ENCODE measurements at places on chromosomes 4 and X.

DNA sequence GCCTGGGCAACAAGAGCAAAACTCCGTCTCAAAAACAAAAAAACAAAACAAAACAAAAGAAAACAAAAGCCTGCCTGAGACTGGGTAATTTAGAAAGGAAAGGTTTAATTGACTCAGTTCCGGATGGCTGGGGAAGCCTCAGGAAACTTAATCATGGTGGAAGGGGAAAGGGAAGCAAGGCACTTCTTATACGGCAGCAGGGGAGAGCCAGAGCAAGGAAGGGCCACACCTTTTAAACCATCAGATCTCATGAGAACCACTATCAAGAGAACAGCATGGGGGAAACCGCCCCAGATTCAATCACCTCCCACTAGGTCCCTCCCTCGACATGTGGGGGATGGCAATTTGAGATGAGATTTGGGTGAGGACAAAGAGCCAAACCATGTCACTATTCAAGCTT lies 122.2 kb downstream of the UBE2K start:
- no peak for DNase-seq

GRCh38 chrX:93673869-93674271 lies at the start of gene FAM133A:
TSS of gene FAM133A (plus strand) at chrX:93674206. CDS start at chrX:93709420, 35,214 bp downstream.
- DNase-seq: no peak

DNA sequence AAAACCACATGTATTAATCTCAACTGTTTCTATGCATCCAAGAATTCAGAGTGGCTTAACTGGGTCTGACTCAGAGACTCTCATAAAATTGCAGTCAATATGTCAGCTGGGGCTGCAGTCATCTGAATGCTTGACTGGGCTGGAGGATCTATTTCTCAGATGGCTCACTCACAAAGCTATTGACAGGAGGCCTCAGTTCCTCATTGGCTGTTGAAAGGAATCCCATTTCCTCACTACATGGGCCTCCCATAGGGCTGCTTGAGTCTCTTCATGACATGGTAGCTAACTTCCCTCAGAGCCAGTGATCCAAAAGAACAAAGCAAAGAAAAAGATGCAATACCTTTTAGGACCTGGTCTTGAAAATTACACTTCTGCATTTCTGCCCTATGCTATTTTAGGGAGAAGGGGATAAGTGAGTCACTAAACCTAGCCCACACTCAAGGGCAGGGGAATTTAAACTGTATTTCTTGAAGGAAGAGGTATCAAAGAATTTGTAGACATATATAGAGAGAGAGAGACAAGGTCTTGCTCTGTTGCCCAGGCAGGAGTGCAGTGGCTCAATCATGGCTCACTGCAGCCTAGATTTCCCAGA lies 9.8 kb downstream of the SCFD2 start:
- no peak for DNase-seq

DNA sequence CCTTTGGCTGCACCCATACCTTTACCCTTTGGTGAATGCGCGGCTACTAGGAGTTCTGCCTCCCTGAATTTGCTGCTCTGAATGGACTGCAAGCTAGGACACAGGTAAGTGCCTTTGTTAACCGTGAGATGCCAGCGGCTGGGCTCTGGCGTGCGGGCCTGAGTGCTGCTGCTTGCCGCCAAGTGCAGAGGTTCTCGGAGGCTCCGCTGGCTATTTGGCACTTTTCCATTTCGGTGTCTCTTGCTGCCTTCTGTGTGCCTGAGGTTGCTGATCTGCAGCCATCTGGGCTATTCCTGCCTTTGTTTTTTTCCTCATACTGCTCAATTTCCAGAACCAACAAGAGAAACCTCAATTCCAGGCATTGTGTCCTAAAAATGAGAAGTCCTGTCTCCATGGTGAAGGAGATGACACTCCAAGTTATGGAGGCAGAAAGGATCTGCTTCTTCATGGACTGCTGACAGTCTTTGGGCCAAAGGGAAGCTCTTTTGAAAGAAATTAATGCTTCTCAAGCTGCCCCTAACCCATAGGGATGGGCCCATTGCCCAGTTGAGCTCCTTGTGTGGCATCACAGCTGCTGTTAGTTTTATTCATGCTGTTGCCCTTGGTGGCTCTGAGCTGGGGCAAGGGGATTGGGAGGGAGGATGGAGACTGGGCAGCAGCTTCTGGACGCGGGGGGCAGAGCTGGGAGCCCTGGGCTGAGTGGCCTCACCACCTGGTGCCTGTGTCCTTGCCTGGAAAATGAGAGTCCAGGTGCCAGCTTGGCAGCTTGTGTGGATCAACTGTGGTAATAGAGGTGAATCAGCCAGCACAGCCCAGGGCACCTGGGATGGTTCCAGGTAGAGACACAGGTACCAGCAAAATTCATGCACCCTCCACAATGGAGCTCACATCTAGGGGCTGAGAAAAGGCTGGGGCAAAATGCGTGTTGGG lies 3.8 kb upstream of the TBC1D14 start:
- no peak for DNase-seq

GRCh38 chr4:104490770-104491480 lies 3.8 kb downstream of the CXXC4 start:
- peak; percentile 27 for DNase-seq

DNA sequence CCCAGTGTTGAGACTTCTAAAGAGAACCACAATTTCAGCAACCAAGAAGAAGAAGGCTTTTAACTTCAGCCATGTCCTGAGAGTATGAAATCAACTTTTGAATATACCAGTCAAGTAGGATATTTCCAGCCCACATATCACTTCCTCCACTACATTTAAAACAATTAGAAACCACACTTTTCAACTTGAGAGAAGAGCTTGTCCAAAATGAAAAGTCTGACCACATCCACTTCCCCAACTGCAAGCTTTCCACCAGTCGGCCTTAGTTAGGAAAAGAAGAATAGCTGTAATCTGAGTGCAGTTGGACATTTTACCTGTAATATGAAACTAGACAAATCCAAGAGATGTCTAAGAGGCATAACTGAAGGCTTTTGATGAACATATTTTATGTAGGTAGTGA lies 101.9 kb upstream of the SLC7A11 start:
- no peak for DNase-seq

- DNase-seq: no peak
Observed at GRCh38 chr4:29861307-29861706, 858.9 kb upstream of the PCDH7 start.

- no peak for DNase-seq
Observed at GRCh38 chrX:2559124-2559523, 58.3 kb upstream of the DHRSX start.

- no peak for DNase-seq
Observed at GRCh38 chr4:76212851-76213414, 691 bp downstream of the SCARB2 start.

GRCh38 chrX:107549504-107549903 lies 78.8 kb upstream of the PRPS1 start:
- no peak for DNase-seq

DNA sequence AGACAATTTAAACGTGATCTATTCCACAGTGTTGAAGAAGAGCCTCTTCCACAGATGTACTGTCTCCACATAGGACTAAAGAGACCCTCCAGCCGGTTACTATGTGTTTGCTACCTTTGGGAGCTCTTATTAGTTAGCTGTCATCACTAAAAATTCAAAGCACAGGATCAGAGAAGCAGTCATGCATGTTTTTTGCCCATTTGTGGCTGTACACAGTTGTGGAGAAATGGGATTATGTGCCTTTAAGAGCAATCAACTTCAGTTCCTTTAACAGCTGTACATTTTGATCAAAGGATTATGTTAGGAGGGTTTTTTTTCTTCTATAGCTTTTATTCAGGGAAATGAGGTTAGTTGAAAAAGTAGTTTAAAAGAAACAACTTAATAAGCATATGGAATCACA lies 149.0 kb upstream of the SPOCK3 start:
- no peak for DNase-seq

DNA sequence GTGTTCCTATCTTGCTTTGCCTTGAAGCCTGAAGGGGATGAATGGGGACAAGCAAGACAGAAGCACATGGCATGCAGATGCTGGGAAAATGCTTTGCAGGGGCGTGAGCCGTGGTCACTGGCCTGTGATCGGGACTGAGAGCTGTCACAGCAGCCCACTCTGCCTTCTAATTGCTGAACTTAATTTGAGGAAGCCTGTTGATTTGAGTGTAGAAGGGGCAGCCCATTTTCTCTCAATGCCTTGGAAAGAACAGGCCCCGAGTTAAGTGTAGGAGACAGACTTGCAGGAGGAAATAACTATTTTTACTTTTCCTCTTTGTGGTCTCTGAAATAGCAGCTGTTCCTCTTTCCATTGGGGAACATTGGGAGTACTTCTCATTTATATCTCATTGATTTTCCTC lies 26.1 kb upstream of the TBC1D1 start:
- DNase-seq: no peak

DNA sequence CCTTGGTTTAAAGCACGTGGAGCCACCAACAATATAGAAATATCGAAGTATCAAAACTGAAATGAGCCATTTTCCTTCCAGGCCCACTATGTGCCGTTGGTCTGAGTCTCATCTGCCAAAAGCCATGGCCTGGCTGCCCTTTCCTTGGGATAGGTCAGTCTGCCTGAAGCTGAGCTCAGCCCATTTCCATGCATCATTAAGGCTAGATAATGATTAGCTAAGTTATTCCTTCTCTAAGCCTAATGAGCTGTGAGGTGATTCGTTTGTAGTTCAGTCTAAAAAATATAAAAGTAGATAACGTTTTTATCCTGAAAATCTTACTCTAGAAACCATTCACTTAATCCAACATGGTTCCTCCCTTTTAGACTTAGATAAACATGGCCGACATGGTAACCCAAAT lies 936.2 kb upstream of the LCORL start:
- DNase-seq: no peak

- DNase-seq: no peak
Observed at GRCh38 chr4:55670695-55671094, 34.6 kb upstream of the NMU start.

- no peak for DNase-seq
Observed at GRCh38 chrX:150577174-150577573, 8.8 kb downstream of the MTM1 start.

DNA sequence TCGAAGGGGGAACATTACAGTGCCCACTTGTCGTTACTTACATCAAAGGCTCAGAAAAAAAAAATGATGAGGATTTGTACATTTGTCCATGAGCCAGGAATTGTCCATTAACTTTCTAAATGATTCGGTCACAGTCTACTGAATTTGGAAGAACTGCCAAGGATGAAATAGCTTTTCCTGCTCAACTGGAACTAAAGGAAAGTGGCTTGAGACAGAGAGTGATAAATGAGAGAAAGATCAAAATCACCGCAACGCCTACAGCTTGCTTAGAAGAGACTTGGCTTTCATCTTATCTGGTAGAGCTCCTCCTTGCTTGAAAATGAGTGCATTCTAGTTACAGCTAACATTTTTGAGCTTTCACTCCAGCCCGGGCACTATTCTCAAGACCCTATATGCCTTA lies 55.5 kb upstream of the ADGRG2 start:
- DNase-seq: no peak

DNA sequence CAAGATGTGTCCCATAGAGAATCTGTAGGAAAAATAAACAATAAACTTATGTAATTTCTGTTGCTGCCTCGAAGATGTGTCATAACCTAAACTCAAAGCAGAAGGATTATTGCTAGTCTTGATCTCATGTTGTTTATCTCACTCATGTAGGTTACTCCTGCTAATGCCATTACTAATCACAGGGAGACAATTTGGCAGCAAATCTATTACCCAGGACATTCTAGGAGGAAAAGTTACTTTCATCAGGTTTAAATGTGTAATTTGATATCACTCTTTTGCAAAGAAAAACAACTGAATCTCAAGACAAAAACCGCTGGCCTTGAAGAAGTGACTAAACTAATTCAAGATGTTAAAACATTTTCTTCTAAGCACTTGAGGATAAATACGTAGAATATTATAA lies 34.0 kb downstream of the LDOC1 start:
- DNase-seq: no peak

GRCh38 chr4:15893962-15894361 lies 44.6 kb downstream of the FGFBP1 start:
- DNase-seq: no peak

DNA sequence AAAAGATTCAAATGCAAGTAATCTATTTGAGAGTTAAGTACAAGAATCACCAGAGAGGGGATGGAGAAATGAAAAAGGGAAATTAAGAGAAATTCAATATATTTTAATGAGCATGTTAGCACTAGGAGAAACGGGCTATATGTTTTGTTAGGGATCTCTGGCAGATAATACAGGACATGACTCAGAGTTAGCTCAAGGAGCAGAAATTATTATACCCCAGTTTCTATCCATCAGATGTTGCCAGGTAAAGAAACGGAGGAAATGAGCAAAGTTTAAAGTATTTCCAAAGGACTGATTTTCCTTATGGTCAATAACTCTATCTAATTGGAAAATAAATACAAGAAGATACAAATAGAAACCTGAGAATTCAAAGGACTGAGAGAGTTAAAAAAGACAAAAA lies 867.6 kb downstream of the TRAM1L1 start:
- DNase-seq: no peak

DNA sequence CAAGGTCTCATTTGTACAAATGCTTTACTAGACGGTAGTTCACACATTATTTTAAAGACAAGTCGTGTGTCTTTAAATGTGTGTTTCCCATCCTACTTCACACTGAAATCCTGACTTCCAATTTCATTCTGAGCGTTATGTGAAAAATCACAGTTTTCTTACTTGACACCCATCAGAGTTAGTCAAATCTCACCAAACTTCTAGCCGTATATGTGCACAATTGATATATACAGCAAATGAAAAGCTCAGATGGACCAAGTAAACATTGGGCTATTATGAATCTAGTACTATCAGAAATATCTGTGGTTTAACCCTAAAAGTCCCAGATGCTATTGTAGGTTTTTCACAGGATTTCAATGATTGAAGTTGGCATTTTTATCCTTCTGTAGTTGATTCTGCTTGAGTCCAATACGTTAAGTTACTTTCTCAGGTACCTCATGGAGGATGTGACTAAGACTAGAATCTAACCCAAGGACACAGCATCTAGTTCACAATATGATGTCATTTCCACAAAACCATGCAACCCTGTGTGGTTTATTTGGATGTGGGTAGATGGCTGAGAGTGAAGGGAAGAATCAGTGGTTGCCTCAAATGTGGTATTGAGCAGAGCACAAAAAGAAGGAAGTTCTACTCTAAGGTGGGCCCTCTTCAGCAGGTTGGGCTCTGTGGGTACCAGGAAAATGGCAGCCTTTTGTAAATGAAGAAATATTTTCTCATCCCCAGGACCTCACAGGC lies 22.1 kb upstream of the TRIM60 start:
- DNase-seq: no peak

GRCh38 chr4:158181906-158182305 lies 9.1 kb upstream of the GASK1B start:
- DNase-seq: no peak

DNA sequence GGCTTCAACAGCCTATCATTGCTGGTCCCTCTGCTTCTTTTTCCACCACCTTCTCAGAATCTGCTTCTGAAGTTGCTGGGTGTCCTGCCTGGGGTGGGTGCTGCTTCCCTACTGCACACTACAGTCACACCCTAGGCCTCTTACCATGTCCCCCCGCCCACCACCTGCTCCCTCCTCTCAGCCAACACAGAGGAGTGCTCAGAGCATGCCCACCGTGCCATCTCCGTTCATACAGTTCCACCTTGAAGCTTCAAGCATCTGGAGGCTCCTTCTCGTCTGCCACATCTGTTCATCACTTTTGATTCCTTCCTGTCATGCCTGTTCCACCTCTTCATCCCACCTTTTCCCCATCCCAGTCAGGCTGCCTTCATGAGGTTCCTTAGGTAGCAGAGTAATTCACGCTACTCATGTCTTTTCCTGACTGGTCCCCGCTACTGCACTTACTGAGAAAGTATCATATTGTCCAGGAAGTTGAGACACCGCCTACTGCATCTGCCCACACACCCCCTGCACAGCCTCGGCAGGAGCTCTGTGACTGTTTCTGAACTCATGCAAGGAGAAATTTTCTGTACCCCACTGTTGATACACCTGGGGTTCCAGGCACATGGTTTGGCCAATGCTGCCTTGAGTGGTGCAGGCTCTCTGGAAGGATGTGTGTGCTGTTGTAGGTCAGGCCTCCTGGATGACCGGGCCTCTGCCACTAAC lies 39.5 kb downstream of the HADH start:
- no peak for DNase-seq

Data from activated CD8-positive, alpha-beta memory T cell treated with anti-CD3 and anti-CD28 coated beads for 1 hour (primary cell).